ENCODE measurements at places on chromosomes 7 and 10.

DNA sequence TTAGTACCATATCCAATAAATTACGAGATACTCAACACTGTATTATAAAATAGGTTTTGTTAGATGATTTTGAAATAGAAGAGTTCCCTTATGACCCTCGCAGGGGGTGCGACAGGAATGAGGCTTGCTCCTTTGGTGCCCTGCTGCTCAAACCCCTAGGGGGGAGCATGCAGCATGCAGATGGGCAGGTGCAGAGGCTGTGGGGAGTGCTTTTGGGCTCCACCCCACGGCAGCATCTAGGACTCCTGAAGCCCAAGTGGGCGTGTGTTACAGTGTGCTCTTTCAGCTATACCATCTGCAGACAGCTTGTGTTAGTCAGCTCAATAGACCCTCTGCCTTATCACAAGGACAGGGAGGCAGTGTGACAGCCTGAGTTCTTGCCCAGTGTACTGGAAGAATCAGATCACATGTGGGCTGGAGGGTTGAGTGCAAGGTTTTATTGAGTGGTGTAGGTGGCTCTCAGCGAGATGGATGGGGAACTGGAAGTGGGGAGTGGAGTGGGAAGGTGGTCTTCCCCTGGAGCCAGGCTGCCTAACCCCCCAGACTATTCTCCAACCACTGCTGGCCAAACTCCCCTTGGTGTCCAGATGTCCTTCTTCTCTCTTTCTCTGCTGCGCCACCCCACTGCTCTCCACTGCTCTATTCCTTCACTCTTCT lies 3.1 kb upstream of the MRC1 start:
- no peak for DNase-seq

- peak; percentile 84 for DNase-seq
These were observed 30.1 kb downstream of the AFAP1L2 start for GRCh38 chr10:114374053-114374791.

DNA sequence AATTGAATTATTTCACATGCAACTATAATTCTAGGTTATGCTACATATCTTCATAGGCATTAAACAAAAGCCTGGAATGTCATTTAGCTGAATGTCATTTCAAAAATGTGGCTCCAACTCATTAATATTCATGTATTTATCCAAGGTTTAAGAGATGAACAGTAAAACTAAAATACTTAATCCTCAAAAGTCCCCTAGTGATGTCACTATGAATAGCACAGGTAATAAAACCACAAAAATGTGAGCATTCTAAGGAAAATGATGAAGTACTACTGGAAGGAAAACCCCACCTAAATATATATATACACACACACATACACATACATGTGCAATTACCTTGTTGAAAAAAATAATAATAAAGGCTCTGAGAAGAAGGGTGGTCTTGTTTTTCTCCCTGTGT lies 154.4 kb upstream of the ASAH2 start:
- no peak for DNase-seq

DNA sequence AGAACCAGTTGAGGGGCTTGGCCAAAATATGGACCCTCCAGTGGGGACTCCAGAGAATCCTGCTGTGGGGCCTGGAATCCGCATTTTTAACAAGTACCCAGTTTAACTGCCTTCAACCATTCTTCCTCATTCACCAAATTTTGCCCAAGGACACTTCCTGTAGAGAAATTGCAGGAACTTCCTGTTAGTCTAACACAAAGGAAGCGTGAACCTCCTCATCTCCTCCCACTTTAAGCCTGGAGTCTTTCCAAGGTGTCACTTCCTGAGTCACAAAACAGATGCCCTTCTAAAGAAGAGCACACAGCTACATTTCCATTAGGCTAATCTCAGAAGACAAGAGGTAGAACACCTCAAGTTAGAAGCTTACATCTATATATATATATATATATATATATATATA lies 188.4 kb downstream of the PPP1R17 start:
- no peak for DNase-seq

DNA sequence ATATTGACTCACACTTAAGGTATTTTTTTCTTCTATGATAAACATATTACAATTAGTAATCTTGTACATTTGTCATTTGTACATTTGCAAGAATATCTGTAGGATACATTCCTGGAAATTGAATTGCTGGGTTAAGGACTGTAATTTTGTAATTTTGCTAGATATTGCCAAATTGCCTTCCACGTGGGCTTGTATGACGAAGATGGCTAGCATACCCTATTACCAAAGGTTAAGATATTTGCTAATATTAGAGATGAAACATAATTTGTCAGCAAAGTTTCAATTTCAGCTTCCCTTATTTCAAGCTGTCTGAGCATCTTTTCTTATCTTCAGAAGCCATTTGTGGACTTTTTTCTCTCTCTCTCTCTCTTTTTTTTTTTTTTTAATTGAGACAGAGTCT lies 1.0 kb upstream of the LYZL2 start:
- no peak for DNase-seq

DNA sequence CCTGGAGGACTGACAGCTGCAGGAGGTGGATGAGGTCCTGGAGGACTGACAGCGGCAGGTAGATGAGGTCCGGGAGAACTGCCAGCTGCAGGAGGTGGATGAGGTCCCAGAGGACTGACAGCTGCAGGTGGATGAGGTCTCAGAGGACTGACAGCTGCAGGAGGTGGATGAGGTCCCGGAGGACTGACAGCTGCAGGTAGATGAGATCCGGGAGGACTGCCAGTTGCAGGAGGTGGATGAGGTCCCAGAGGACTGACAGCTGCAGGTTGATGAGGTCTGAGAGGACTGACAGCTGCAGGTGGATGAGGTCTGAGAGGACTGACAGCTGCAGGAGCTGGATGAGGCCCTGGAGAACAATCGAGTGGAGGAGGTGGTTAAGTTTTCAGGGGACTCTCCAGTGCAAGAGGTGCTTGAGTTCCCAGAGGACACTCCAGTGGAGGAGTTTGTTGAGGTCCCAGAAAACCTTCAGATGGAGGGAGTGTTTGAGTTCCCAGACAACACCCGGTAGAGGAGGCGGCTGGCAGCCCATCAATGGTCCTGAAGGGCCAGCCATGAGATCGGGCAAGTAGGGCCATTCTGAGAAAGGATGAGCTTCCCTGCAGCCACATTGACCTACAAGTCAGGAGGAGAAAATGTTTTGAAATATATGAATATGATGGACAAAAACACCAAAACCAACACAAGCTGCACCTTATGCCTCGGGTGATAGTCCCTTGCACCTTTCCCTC lies 4.7 kb upstream of the EIF5AL1 start:
- no peak for DNase-seq

GRCh38 chr7:16660702-16661464 lies 14.9 kb downstream of the BZW2 start:
- no peak for DNase-seq

DNA sequence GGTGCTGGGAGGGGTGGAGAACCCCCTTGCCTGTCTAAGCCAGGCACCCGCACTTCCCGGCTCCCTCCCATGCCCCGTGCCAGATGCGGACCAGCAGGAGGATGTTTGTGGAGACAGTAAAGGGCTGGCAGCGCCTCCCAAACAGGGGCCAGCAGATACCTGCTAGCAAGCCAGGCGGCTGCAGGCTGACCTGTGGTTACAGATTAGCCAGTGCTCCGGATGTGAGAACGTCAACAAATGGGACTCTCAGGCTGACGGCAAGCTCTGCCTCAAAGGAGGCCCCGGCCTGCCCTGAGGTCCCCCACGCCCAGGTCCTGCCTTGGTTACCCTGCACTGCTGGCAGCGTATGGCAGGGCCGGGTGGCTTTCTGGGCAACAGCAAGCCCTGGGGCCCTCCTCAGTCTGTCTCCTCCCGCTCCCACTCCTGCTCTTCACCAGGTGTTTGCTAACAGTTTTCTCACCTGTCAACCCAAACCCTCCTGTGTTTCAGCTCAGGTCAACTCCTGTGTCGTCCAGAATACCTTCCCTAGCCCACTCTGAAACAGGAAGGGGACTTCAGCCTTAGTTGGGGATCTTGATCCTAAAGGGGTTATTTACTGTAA lies 85.4 kb downstream of the NEURL1 start:
- DNase-seq = no peak

- DNase-seq = no peak
These were observed 73.2 kb downstream of the AKR1C4 start for GRCh38 chr10:5269791-5270190.

DNA sequence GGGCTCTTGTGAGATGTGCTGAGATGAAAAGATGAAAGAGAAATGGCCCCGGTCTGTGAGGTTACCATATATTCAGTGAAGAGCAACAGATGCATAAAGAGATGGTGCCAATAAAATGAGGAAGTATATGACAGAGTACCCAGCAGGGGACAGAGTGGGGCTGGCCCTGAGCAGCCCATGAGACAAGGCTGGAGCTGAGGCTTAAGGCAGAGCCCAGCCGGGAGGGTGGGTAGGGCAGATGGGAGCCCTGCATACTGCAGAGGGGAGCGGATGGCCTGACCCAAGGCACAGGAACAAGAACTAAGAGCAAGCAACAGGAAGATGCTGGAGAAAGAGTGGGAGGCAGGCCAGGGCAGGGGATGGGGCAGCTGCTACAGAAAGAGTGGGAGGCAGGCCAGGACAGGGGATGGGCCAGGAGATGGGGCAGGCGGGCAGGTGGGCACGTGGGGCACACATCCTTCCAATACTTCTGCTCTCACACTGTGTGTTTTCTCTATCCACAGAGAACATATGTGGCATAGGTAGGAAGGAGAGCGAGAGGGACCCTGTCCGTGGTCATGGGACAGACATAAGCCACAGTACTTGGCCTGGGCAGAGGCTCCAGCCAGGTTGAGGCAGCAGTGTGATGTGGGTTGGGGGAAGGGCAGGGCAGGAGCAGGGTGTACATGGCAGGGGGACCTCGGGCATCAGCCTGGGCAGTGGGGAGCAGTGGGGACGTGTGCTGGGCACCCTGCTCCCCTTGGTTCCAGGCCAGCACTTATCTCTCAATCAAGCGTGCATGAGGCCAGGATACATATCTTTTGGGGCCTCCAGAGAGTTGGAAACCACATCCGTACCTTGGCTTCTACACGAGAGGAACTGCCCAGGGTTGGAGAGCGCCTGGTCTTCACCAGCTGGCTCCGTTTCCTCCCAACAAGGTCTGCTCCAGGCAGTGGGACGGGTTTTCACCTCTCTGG lies 91.6 kb upstream of the IKZF1 start:
- DNase-seq = no peak

DNA sequence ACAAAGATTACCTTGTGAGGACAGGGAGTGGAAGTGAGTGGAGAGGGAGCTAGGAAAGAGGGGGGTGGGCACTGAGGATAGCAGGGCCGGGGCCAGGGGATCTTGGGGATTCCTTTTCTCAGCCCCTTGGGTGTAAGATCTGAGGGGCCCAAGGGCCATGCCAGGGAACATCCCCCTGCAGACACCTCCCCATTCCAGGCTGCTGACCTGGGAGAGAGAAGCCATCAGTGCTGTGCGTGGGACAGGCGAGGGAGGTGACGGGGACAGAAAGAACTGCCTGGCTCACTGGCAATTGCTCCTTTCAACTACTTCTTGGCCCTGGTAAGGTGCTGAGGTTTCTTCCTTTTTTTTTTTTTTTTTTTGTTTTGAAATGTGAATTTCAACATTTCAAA lies 12.0 kb upstream of the BTBD16 start:
- DNase-seq = no peak

DNA sequence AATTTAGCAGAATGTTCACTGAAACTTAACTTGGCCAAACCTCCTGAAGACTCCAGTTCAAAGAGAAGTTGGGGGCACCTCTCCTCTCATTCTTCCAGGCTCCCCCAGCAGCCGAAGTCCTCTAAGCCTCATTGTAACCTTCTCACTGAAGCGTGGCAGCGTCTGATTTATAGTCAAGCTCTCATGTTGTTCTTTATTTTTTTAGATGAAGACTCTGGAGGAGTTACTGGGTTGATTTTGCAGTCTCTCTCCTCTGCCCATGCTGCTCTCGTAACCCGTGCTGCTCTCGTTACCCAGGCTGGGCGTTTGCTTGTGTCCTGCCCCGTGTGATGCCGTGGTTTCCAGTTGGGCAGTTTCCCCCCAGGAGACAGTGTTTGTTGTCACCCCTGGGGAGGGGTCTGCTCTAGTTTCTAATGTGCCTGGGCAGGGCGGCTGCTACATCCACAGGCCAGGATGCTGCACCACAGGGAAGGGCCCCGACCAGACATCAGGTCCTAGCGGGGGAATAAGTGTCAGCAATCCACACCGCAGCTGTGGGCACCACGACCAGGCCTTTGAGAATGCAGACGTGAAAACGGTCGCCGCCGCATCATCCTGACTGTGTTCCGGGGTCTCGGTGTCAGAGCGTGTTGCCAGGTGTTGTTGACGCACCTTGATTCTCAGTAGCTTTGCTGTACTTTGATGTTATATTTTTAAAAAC lies 65.2 kb downstream of the WDR37 start:
- no peak for DNase-seq

GRCh38 chr7:888081-889024 lies 12.0 kb downstream of the GET4 start:
- DNase-seq = no peak

- DNase-seq = no peak
These were observed 102.1 kb downstream of the MTERF1 start for GRCh38 chr7:91778416-91778815.

DNA sequence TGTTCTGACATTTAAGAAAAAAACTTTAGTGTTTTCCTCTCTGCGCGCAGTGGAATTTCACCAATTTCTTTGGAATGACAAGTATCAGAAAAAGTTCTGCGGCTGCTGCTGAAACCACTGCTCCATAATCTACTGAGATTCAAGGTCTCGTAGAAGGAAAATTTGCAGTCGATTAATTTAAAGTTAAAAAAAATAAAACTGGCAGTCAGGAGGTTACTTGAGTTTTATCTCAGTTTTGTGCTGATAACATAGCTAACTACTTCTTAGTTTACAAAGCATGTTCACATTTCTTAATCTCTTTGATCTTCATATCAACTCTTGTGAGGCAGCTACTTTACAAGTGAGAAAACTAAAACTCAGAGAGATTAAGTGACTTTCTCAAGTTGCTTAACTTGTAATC lies 18.2 kb upstream of the CALD1 start:
- DNase-seq = no peak

- no peak for DNase-seq
These were observed 337.1 kb upstream of the ZMIZ1 start for GRCh38 chr10:78731675-78732074.

DNA sequence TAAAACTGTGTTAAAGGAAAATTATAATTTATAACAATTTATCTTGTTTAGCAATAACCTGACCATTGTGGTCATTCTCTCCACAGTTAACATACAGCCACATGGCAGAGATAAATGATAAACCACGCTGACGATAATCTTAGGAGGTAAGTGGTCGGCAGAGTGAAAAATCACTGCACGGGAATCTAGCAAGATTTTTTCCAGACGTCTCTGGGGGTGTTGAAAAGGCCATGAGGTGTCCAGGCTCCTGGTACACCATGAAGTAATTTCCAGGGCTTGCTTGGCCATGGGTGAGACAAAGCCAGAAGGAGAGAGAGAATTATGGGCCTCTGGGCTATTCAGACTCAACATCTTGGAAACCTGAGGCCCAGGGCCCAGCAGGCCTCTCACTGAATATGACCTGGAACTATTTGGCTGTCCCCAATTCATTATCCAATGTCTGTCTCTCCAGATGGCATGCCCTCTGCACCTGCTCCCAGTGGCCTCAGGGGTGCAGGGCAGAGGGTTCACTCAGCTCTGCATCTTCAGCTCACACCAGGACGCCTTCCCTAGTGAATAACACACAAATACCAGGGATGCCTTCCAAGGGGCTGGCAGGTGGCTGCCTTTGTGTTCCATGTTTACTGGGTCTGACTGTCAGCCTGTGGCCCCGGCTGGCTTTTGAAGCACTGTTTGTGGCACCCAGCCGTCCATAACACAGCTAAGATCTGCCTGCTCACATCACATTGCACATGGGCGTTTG lies 590.4 kb upstream of the PFKP start:
- no peak for DNase-seq
